Activated CD4-positive, alpha-beta T cell treated with anti-CD3 and anti-CD28 coated beads for 4 hours (primary cell): ENCODE measurements at places on chromosomes 11 and 22.

DNA sequence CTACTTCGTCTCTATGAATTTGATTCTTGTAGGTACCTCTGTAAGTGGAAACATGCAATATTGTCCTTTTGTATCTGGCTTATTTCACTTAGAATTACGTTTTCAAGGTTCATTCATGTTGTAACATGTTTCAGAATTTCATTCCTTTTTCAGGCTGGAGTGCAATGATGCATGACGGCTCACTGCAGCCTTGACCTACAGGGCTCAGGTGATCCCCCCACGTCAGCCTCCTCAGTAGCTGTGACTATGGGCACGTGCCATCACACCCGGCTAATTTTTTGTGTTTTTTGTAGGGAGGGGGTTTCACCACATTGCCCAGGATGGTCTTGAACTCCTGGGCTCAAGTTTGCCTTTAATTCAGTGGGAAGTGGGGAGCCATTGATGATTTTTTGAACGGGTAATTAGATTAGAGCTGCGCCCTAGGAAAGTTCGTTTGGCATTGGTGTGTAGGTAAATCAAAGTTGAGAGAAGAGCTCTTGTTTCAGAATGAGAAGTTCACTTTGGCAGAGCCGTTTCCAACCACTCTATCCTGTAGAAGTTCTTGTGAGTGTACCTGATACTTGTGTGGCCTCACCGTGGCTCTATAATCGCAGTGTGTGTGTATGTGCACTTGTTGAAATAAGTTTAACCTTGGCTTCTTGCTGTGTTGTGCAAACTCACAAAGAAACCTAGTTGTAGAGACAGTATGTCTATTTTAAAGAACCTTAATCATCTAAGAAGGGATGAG lies 115.9 kb downstream of the NAV2 start:
- DNase-seq, result no peak

DNA sequence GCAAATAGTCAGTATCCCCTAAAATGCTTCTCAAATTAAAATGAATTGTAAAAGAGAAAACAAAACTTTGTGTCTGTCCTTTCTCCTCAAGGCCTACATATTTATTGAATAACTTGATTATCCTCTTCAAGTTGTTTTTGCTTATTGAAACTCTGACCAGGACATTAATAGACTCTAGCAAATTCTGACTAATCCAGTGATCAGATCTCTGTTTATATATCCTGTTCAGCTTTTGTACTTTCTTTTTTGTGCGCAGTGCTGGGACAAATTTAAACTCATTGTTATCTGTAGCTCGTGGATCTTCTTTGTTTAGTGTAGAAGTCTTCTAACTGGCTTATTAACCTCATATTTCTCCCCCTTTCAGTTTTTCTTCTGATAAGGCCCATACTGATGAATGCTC lies 139.9 kb upstream of the SORL1-AS1 start:
- DNase-seq, result no peak

DNA sequence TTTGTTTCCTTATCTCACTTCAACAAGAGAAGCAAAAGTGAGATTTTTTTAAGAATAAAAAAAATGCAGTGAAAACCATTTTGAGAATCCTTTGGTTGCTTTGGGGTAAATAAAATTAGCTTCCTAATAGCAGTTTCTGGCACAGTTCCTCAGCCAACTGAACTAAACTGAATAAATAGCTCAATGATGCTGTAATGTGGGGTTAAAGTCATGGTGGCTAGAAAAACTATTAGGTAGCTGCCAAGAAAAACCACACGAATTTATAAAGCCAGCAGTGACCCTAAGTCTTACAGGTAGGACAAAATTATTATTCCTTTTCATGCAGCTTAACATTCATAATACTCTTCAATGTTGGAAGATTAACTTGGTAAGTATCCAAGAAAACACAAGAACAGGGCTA lies 142.4 kb downstream of the APIP start:
- no peak for DNase-seq

- DNase-seq, result no peak
Measured at GRCh38 chr11:11604370-11604990, 17.3 kb downstream of the GALNT18 start.

GRCh38 chr11:117092951-117093590 lies 5.2 kb downstream of the SIK3 start:
- no peak for DNase-seq

- DNase-seq, result no peak
Measured at GRCh38 chr11:115325523-115325922, 178.7 kb downstream of the CADM1 start.

- DNase-seq, result no peak
Measured at GRCh38 chr11:13109616-13110015, 100.5 kb downstream of the RASSF10 start.

DNA sequence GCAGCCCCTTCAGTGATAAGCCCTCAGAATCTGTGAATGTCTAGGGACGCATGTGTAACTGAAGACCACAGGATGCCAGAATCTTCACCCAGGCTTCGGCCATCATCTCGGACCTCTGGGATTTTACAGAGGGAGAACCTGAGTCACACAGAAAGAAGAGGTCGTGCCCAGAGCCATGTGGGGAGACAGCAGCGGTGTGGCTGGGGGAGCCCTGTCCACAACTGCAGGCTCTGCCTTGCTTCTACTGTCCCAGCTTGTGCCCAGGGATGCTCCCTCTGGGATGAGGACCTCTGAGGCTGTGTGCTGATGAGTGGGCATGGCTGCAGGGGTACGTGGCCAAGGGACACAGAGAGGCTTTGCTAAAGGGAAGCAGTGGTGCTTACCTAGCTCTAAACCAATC lies 582.0 kb downstream of the TBC1D22A start:
- no peak for DNase-seq

GRCh38 chr22:49946612-49947295 lies 13.8 kb upstream of the PIM3 start:
- no peak for DNase-seq

- DNase-seq, result no peak
Measured at GRCh38 chr11:72985645-72986044, 156.5 kb downstream of the FCHSD2 start.

DNA sequence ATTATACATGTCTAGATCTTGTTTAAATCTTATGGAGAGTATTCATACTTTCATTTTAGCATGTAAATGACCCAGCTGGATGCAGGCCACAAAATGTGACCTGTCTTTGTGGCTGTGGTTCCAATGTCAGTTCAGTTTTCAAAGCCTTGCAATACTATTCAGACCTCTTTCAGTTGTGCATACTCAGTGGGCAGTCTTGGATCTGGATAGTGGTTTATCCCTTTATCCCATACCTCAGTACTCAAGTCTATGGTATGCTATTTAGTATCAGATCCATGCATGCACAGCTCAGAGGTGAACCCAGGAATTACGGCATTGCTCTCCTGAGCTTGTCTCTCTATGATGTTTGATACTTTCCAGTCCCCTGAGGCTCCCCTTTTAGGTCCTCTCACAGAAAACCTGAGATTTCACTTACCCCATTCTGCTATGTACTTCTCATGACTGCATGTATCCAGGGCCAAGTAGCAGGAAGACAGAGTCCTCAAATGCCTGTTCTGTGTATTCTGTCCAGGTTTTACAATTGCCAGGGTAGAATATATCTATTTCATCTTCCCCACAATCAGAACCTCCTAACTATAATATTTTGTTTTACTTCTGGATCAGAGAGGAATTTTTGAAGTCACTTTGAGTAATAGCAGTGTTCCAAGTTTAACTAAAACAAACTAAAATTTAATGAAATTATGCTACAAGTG lies 6.9 kb upstream of the P4HA3 start:
- no peak for DNase-seq

- DNase-seq, result no peak
Measured at GRCh38 chr11:34006876-34007275, 44.7 kb upstream of the CAPRIN1 start.

GRCh38 chr22:19492504-19493174 lies 12.9 kb downstream of the CDC45 start:
- DNase-seq, result no peak

DNA sequence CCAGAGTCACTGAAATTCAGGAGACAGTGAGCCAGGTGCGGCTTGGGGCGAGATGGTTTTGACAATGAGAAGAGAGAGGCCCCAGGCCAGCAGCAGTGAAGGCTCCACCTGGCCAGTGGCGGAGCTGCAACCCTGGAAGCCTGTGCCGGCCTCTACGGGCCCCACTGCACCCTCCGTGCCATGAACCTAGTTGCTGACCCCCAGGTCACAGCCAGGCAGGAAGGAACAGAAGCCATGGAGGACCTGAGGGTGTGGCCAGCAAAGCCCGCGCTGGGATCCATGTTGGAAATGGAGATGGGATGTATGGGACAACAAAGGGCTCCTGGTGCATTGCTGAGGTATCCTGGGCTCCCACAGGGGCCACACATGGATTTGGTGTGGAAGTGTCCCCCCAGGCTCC lies 1528.5 kb downstream of the BRD1 start:
- no peak for DNase-seq

GRCh38 chr11:861105-861479 lies 18.4 kb downstream of the TSPAN4 start:
- no peak for DNase-seq

- no peak for DNase-seq
Measured at GRCh38 chr11:113615773-113616172, 90.3 kb downstream of the TMPRSS5 start.

- DNase-seq, result no peak
Measured at GRCh38 chr11:28727254-28727653, 619.1 kb downstream of the METTL15 start.

DNA sequence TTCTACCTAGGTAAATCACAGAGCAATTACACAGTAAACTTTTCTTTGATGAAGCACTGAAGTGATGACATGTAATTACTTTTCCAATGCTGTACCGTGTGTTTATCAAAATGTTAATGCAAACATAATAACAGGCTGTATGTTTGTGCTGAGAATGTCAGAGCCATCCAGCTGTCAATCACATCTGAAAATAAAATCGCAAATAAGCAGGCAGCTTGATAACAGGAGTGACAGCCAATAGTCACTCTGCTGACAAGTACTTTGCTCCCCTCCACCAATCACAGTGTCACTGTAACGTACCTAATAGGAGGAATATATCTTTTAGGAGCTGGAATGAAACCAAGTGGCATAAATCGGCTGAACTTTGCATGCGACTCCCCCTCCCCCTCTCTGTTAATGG lies 119.7 kb downstream of the KIRREL3 start:
- DNase-seq, result no peak

DNA sequence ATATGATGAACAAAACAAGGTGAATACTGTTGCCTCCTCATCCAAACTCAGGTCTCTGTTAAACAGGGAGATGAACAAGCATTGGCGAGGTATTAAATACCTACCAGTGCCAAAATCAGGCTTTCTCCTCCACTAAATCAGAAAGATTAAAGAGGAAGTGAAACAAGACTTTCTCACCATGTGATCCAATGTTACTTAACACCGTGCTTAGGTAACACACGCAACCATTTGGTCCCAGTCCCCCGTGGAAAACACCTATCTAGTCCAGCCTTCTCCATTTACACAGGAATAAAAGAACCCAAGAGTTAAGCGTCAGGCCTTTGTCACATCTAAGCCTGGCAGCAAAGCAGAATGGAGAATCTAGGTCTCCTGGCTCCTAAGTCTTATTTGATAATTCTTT lies 34.5 kb downstream of the TENM4 start:
- DNase-seq, result no peak

GRCh38 chr11:114449845-114450244 lies 10.6 kb downstream of the REXO2 start:
- no peak for DNase-seq

- no peak for DNase-seq
Measured at GRCh38 chr11:3929232-3929631, 73.8 kb downstream of the STIM1 start.

DNA sequence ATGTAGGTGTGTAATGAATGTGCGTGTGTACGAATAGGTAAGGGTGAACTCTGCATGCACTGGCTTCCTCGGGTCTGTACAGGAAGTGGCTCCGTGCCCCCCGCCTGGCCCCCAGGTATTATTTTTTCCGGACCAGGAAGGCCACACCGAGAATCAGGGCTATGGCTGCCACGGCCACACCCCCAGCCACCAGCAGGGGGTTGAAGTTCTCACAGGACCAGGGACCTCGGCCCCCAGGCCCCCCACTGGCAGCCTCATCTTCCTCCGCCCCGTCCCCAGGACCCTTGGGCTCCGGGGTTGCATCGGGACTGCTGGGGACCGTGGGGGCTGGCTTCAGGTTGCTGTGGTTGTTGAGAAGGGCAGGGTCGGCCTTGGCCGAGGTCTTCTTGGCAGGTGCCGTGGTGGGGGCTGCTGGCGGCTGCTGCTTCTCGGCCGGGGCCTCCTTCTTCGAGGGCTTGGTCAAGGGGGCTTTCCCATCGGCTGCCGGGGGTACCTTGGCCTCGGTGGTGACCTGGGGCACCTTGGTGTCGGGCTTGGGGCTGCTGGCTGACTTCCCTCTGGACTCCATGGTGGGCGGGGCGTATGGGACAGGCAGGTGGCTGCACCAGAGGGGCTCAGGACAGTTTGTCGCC lies 1.8 kb downstream of the CEND1 start:
- no peak for DNase-seq

GRCh38 chr11:61769169-61769920 lies 16.9 kb downstream of the MYRF start:
- DNase-seq, result no peak

GRCh38 chr11:13862845-13863392 lies 99.6 kb upstream of the SPON1 start:
- no peak for DNase-seq

DNA sequence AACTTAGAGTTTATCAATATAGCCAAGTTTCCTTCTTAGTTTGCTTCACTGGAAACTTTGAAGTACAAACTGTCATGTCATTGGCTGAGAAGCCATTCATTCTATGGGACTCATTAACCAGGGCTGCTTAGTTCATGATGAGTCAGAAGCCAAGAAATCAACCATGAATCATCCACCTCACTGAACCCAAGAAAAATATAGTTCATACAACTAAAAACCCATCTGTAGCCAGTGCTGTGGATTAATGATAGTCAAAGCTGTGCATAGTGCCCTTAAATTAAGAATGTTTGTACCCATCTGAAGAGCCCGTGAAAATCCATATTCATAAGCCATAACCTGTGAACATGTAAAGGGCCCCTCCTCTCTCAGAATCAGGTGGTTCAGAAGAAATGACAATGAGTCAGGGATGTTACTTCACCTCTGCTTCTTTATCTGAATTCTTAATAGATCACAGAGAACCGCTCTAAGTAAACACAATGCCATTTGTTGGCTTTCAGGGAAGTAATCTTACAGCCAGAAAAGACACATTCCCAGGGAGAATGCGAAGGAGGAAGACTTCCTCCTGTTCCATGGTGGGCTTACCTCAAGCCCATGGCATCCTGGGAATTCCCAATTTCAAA lies 25.4 kb downstream of the MMP20 start:
- DNase-seq, result no peak

DNA sequence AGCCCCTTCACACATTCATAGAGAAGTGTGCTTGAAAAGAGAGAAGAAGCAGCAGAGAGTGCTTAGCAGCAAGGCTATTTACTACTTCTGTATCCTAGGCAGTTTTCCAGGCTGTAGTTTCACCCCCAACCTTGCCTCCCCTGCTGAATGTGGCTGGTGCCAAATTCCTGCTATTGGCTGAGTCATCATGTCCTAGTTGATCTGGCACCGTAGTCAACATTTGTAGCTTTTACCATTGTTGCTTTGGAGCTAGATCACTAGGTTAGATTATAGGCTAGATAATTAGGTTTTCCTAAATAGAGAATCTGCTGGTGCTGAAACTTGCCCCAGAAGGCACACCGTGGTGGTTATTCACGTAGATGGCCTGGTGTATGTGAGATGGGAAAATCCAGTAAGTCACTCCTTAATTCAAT lies 32.7 kb downstream of the ARHGAP42 start:
- DNase-seq, result no peak
